Natural killer cell (primary cell): ENCODE measurements at places on chromosomes 3 and 15. TPM values are rescaled to one million over a fixed set of nuclear protein-coding genes. Genes with fewer than 3 reads are reported as not detected.

The OR5K2 gene
- total RNA-seq: not detected

The SLC12A1 gene
- total RNA-seq: not detected

The XCR1 gene
- total RNA-seq: not detected

The P4HTM gene
- 31.3 TPM for total RNA-seq

The P2RY14 gene
- total RNA-seq: 0.93 TPM

The IMPG2 gene
- 0.73 TPM for total RNA-seq

The PLSCR1 gene
- total RNA-seq: 24.2 TPM

DNA sequence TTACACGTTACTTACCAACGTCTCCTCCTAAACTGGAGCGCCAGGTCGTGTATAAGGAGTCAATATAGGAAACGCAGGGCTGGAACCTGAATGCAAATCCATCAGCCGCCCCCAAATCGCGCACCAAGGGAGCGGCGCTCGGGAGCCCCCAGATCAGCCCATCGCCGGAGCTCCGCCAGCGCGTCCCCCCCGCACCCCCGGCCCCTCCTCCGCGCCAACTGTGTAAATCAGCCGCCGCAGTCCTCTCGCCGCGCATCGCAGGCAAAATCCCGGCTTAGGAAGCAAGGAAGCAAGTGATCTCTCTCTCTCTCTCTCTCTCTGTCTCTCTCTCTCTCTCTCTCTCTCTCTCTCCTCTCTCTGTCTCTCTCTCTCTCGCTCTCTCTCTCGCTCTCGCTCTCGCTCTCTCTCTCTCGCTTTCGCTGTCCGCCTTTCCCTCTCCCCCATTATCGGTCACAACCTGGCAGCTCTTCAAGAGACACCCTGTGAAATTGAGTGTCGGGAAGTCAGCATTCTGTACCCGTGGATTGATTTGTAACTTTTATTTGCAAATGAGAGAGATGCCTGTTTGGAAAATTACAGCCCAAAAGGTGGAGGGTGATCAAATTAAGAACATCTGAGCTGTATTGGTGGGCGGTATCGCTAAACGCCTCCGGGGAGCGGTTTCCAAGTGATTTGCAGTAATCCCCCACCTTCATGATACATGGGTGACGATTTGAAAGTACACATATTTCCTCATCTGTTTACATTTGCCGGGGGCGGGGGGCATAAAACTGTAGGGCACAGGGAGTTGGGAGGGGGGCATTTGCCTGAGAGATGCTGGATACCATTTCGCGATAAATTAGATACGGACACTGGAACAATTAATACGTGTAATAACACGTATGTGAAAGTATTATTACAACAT, 645 bp upstream of the SLITRK3 start:
- no peak for DNase-seq

DNA sequence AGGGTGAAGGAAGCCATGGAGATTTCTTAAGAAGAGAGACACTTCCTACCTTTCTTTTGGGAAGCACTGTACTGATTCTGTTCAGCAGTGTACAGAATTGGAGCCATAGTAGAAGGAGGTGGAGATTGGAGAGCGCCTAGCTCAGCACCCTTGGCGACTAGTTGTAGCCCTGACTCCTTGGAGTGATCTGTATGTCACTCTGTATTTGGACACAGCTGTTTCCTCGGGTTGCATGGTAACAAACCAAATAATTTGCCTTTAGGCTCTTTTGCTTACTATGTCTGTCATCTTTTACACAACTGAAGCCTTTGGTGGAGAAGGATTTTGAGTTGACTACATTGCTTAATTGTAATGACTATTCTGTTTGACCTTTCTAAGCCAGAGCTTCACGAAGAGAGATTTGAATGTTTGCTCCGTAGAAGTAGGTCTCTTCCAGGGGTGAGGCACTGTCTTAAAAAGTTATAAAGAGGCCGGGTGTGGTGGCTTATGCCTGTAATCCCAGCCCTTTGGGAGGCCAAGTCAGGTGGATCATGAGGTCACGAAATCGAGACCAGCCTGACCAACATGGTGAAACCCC, 77.1 kb downstream of the AKAP13 start:
- no peak for DNase-seq

DNA sequence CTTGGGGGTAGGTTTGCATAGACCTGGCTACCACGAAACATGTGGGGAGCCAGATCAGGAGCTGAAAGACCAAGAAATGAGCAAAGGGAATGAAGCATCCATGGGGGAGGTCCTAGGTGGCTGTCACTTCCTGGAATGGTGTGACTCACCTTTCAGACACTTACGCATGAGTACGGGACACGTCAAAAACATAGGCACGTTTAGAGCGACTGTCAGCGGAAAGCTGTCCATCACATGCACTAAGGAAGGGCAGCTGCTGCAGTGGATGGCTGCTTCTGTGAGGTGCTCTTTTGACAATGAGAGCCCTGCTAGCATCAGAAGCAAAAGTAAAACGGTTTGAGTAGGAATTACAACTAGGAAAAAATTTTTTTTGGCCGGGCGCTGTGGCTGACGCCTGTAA, 244.6 kb upstream of the CCDC54 start:
- no peak for DNase-seq

- DNase-seq: no peak
Measured at GRCh38 chr3:38986901-38987300, 64.8 kb downstream of the SCN11A start.

- DNase-seq: no peak
Measured at GRCh38 chr15:55420171-55420866, 12.0 kb downstream of the PIERCE2 start.

DNA sequence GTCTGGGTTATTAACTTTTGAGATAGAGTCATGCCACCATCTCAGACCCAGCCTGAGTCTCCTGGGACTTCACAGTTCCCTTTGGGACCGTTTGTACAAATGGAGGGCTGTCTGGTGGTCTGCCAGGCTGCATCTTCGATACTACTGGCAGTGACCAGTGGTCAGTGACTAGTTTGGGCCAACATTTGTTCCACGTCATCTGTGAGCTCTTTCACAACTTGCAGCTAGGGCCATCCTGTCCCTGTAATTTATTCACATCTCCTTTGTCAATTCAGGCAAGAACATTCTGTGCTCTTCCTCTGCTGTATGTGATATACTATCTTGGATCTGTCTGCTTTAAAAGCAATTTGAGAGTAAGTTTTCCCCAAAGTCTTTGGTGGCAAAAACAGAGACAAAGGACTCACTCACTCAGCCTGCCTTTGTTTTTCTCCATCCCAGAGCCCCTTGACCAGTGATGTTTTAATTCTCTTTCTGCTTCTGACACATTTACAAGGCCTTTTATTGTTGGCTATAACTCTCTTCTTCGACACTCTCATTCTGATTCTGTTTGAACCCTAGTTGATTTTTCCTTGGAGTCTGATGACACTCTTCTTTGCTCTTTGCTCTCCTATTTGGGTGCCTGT, 353.4 kb downstream of the EPHB1 start:
- DNase-seq: no peak

DNA sequence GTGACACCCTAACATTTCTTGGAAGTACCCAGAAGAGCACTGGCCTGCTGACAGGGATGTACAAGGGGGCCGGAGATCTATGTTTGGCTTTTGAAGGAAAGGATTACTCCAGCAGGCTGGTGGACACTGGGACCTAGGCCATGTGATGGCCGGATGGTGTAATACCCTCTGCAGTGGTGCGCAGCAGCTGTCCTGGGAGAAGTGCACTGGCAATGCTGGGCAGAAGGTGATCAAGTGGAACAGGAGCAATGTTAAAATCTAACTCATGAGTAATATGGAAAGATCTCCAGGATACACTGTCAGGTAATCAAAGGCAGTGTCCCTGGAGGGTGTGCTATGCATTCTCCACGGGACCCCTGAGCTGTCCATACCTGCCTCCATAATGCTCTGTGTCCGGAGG, 71.2 kb upstream of the POMGNT2 start:
- DNase-seq: no peak

- DNase-seq: no peak
Measured at GRCh38 chr3:32469151-32469874, 33.3 kb downstream of the CMTM6 start.

DNA sequence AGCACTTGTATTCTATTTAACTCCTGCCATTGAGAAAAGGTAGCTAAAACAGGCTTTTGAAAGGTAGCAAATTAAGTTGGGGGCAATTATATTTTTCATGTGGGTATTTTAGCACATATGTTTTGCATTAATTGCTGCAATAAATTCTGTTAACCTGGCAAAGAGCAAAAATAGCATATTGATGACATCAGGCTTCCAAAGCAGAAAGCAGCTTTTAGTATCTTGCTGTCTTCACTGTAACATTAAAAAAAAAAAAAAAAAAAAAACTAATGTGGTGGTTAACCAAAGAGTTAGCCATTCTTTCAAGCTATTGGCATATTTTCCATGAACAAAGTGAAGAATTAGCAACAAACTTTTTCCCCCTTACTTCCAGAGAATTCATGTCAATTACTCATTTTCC, 9.1 kb downstream of the EPHA3 start:
- DNase-seq: no peak

- DNase-seq: no peak
Measured at GRCh38 chr15:70387081-70387480, 289.4 kb upstream of the TLE3 start.

DNA sequence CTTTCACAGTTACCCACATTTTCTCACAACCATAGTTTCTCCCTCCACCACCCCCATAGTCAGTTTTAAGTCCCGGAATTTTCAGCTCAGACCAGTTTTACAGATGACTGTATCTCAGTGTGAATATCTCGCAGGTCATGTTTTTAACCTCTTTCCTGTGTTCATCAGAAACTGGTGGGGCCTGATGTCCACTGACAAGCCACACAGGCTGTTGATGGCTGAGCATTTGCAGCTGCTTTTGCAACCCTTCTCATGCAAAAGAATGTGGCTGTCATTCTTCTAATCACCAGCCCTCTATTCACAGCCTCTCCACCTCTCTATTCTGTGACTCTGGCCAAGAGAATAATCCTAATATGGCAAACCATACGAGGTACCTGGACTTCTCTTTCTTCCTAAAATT, 8.5 kb downstream of the GYG1 start:
- no peak for DNase-seq

GRCh38 chr3:9793161-9793781, 389 bp downstream of the ARPC4 start:
- DNase-seq: no peak

DNA sequence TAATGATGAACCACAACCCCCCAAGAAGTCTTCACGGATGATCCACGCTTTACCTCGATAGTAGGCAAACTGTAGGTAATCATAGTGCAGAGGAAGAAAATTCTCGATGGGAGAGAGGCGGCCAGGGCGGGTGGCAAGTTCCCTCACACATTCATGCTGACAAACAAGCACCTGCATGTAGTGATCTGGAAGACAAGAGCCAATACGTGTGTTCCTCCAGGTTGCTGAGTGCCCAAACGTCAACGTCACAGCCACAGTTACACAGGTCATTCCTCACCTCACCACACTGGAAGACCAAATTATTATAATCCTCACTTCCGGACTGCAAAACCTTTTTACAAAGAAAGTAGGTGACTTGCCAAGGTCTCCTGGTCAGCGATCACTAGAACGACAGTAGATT, 131.8 kb downstream of the P3H2 start:
- no peak for DNase-seq

GRCh38 chr3:78791753-78792152, 976.0 kb downstream of the ROBO1 start:
- no peak for DNase-seq

GRCh38 chr3:150270883-150271590, 137.1 kb upstream of the TSC22D2 start:
- DNase-seq: no peak

DNA sequence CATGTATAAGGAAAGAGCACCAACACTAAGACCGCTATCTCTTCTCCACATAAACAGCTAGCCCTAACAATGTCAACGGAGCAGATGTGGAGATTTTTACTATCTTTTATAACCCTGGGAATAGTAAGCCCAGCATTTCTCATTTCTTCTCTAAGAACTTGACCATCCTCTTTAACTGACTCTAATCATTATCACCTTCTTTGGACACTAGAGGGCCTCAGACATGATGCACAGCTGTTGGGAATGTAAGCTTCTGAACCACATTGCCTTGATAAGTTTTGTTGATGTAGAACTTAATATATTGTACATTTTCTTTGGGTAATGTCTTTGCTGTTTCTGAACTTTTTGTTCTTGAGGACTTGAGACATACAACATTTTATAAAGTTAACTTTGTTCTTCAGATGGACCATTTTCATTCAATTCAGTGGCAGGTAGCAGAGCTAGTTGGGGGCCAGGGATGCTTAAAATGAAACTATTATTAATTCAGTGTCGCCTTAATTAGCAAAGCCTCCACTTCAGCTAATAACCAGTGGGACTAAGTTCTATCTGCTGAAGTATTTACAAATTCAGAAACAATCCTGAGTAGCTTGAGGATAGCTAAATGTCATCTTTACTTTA, 9.6 kb upstream of the TAGLN3 start:
- no peak for DNase-seq

DNA sequence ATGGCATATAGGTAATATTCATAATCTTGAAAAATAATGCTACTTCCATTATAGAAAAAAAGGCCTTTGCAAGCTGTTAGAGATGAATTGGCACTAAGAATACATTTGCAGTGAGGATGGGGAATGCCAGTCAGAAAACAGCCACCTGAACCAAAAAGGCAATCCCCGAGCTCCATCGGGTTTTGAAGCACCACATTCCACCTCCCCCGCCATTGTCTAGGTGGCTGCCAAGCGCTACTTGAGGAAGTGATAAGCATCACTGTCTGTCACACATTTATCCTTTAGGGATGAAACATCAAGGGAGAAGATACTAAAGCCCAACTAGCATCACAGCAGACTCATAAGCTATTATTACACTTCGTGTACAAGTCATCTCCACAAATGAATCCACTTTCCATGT, 112.8 kb downstream of the OSBPL10 start:
- no peak for DNase-seq

DNA sequence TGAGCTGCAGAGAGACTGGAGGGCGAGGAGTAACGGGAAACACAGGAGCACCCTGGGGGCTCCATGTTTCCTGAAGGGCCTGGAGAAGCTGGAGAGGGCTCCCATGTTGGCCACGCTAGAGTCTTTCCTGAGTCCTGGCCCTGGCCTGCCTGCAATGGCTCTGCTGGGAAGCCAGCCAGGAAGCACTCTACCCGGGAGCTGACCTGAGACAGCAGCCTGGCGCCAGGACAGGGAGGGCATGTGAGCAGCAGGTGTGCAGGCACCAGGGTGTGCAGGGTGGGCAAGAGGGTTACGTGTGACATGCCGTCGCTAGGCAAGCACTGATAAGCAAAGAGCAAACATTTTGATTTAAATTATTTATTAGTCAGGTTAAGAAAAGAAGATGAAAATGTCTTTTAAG, 301.4 kb downstream of the OCA2 start:
- no peak for DNase-seq

DNA sequence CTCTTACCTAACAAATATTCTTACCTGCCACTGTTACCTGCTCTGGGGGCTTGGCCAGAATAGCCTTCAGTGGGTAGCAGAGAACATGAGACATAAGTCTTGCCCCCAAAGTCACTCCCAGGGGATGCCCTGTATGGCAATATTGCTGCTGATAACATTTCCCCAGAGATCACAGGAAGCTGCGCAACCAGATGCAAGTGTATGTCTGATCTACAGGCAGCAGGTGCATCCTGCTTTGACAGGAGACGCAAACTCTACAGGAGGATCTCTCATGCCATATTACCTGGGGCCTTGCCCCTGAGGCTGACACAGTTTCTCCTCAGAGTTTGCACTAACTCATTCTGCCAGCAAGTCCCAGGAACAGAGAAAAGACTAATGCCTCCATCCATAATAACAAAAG, 174.4 kb upstream of the LPP start:
- peak; percentile 71 for DNase-seq
